ENCODE measurements at places on chromosomes 12 and 14.
A peak's percentile ranks its signal among the peaks of the same experiment; 100 is the strongest.

DNA sequence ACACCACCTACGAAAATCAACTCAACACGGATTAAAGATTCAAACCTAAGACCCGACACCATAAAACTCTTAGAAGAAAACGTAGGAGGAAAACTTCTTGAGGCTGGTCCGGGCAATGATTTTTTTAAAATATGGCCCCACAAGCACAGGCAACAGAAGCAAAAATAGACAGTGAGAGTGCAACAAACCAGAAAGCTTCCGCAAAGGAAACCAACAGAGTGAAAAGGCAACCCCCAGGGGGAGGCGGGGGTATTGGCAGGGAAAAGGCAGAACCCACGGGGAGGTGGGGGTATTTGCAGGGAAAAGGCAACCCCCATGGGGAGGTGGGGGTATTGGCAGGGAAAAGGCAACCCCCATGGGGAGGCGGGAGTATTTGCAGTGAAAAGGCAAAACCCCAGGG is 20.5 kb upstream of the FBRSL1 start:
- no peak for DNase-seq

DNA sequence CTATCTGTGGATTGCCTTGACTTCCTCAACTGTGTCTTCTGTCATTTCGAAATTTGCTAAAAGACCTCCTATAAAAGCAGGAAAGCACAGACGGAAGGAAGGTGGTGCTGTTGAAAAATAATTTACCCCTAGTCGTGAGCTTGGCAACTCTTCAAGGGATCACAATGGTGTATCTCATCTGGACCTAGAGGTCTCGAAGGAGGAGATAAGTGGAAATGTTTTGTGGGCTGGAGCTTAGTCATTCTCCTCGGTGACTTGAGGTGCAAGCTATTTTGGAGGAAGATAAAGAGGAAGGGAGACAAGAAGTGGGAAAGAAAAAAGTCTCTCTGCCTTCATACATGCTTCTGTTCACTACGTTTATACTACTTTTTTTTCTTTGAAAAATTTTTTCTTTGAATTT is 89.9 kb downstream of the FLRT2 start:
- no peak for DNase-seq

DNA sequence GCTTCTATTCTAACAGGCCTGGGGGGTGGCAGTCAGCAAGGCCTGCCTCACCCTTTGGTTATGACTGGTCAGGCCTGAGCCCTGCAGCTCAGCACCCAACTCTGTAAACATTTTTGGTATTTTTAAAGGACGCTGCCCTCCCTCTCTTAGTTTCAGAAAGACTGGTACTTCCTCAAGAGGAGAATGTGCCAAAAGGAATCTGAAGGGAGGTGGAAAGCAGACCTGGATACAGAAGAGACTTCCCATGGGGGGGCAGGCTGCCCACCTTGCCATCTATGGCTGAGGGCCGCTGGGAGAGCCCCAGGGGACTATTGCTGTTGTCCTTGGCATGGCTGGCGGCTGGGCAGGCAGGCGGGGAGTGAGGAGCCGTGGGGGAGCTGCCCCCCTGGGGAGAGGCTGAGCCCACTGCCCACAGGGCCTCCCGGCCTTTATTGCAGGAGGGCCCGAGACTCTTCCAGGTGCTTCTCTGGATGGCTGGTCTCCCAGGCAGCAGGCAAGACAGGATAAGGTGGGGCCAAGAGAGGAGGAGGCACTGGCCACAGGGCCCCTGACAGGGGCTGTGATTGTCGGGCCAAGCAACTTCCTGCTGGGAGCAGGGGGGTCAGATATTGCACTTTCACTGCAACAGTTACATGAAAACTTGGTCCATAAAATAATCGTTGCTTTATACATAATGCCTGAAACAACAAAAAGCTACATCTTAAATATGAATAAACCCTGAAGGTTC is 3.5 kb downstream of the ARL6IP4 start:
- DNase-seq, result no peak

DNA sequence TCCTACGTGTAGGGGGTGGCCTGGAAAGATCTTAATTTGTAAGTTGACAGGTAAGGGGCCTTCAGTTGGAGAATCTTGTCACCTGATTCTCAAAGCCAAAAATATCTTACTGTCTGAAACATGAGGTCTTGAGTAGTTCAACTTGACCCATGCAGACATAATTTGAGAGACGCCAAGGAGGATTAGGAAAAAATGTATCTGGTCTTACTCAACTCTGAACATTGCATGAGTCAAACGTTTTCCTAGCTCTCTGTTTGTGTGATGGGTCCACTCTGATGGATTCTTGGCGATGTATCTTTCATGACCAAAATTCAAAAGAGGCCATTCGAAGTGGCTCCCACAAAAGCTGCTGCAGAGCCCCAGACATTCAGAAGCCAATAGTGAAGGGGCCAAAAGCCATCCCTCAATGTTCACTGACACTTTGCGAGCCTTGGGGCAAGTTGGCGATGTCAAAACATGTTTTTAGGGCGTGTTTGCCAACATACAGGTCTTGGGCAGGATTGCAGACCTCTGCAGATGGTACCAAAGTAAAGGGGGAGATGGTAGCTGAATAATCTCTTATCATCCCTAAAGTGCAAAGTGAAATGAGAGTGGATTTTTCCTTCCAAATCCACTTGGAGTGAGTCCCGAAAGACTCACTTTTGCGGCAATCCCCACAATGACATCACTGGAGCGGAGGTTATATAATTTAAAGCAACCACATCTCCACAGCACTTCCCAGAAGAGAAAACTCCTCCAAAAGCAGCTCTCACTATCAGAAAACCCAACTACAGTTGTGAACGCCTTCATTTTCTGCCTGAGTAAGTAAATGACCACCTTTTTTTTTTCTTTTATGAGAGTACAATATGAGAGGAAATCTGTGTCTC is at the start of gene BDKRB1:
Gene BDKRB1 (plus strand): TSS at position 710 of the 866 bp plus-strand sequence. CDS start 7,473 bp downstream, outside the sequence.
- DNase-seq, result no peak

- peak; percentile 19 for DNase-seq
Observed at GRCh38 chr14:95078867-95079266, 78.5 kb downstream of the DICER1 start.

- DNase-seq, result no peak
Observed at GRCh38 chr12:560691-561390, 101.1 kb downstream of the B4GALNT3 start.

- peak; percentile 50 for DNase-seq
Observed at GRCh38 chr14:75132382-75133086, 5.7 kb upstream of the NEK9 start.

DNA sequence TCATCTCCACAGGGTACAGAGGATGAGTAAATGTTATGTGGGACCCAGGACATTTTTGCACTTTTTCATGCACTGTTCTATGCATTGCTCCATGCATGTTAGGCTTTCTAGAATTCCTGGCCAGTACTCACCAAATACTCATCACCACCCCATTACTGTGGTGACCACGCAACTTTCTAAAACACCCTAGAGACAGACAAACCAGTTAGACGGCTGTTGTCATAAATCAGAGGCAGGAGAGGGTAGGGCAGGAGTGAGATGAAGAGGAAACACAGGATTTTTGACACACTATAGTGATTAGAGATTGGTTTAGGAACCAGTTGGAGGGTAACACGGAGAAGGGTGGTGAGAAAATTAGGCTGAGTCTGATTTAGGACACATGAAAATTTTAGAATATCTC is 59.3 kb downstream of the IFNG start:
- no peak for DNase-seq

- no peak for DNase-seq
Observed at GRCh38 chr14:33056213-33056612, 117.5 kb downstream of the NPAS3 start.
